ENCODE measurements at places on chromosomes 16 and 17.

DNA sequence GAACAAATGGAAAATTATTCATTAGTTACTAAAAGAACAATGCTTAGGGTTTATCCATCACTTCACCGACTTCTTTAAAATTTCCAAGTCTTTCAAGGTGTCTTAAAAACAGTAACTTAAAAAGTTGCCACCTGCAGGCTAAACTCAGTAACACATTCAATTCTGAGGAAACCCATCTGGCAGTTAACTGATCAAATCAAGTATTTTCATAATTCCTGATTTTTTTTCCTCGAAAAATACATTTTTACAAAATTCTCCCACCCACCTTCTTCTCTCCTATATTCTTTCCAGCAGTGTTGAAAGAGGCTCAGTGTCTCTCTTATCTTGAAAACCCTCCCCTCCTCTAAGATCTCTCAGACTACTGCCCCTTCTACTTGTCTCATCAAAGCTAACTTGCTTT is 29.9 kb downstream of the PARN start:
- DNase-seq, result no peak

DNA sequence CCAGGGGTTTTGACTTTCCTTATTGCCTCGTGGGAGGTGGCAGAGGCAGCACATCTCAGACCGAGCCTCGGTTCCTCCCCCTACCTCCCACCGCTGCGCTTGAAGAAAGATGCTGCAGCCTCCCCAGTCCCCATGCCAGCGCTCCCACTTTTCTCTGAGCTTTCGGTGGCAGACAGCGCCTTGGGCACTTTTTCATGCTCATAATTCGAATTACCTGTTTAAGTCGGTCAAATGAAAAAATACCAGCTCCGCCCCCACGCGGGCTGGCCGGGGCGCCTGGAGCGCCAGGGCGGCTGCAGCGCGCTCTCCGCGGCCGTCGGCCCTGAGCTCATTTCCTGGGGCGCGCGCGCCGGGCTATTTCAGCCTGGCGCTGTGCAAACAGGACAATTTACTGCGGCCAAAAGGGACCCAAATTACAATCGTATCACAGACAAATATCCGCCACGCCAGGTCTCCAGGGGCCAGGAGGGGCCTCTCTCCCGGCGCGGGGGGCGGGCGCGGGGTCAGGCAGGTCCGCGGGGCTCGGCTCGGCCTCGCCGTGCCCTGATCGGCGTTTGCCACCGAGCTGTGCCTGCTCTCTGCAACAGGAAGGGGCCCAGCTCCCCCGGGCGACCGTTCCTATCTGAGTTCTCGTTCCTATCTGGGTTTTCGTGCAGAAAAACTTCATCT is 45.0 kb downstream of the SOST start:
- DNase-seq, result no peak

GRCh38 chr17:81902653-81903414 is 796 bp downstream of the NPB start:
- DNase-seq, result no peak

- no peak for DNase-seq
These were observed 10.6 kb downstream of the CA10 start for GRCh38 chr17:52147872-52148271.

GRCh38 chr16:2147981-2148671 is at the start of gene RAB26:
Gene RAB26, plus strand, starts transcription at chr16:2148625. Its CDS starts 159 bp downstream, at chr16:2148784.
- peak; percentile 26 for DNase-seq

- DNase-seq, result no peak
These were observed 101.4 kb upstream of the ZFHX3 start for GRCh38 chr16:73149334-73149733.

DNA sequence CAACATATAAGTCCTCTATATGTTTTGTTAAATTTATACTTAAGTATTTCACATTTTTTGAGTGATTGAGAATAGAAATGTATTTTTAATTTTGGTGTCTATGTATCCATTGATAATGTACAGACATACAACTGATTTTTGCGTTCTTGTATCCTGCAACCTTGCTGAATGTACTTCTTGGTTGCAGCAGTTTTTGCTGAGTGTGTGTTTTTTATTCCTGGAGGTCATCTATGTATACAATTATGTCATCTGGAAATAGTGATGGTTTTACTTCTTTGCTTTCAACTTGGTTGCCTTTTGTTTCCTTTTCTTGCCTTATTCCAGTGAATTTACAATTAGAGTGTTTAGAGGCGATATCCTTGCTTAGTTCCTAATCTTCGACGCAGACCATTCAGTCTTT is 67.5 kb upstream of the NETO2 start:
- DNase-seq, result no peak

- no peak for DNase-seq
These were observed 198.6 kb downstream of the AXIN2 start for GRCh38 chr17:65362826-65363225.

DNA sequence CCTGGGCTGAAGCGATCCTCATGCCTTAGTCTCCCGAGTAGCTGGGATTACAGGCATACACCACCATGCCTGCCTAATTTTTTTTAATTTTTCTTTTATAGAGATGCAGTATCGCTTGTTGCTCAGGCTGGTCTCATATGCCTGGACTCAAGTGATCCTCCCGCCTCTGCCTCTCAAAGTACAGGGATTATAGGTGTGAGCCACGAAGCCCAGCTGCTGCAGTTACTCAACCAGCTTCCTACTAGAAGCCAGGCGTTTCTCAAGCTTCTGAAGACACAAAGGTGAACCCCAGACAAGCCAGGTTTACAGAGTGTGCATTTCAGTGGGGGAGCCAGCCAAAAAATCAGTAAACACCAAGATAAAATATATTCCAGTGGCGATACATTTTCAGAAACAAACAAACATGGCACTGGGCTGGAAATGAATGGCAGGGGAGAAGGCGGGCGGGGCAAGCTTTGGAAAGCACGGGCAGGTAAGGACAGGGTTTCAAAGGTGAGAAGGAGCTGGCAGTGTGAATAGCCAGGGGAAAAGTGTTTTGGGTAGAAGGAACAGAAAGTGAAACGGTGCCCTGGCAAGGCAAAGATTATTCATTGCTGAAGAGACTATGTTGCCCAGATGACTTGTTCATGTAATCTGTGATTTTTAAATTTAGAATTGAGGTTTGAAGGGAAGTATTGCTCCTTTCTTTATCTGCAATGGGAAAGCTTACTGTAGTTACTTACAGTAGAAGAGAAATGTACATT is 471.1 kb downstream of the WWOX start:
- no peak for DNase-seq

- DNase-seq, result no peak
These were observed 279.7 kb downstream of the SLC39A11 start for GRCh38 chr17:72812823-72813222.
